ENCODE measurements at places on chromosomes 1 and 21. TPM values are rescaled to one million over a fixed set of nuclear protein-coding genes. Genes with fewer than 3 reads are reported as not detected.
A peak's percentile ranks its signal among the peaks of the same experiment; 100 is the strongest.

DNA sequence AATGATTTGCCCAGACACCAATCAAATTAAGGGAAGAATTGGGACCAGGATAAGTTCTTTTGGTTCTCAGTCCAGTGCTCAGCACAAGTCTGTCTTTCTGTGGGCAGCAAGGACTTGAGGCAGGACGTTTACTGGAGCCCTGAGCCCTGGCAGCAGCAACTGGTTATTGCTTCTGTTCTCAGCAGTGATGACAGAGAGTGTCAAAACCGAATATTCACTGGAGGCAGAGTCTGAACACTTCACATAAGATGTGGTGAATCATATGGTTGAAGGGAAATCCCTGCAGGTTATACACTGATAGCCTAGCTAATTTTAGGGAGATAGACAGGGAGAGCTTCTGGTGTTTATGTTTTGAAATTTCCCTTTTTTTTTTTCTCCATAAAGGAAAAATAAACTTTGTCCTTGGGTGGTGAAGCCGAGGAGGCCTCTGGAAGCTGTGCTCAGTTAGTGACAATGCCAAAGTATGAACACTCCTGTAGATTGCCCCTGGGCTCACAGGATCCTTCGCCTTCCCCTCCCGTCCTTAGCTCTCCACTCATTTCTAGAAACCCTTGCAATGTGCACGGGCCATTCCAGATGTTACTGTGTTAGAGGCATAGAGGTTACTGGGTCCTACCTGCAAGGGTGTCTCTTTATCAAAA is 26.3 kb upstream of the TSPAN2 start:
- no peak for DNase-seq

- peak; percentile 48 for DNase-seq
These were observed 14.6 kb downstream of the SLC35E2B start for GRCh38 chr1:1677718-1678580.

Gene SKI
- total RNA-seq, result 61.5 TPM

Gene OR10J1
- total RNA-seq, result not detected

Gene LEMD1
- total RNA-seq, result 2.2 TPM

Gene TFAP2E
- 0.85 TPM for total RNA-seq
